ENCODE measurements at places on chromosomes 11 and 22.

GRCh38 chr22:28899199-28899853 lies 16.0 kb downstream of the ZNRF3 start:
- no peak for DNase-seq

GRCh38 chr11:43732225-43732624 lies 51.7 kb downstream of the HSD17B12 start:
- no peak for DNase-seq

DNA sequence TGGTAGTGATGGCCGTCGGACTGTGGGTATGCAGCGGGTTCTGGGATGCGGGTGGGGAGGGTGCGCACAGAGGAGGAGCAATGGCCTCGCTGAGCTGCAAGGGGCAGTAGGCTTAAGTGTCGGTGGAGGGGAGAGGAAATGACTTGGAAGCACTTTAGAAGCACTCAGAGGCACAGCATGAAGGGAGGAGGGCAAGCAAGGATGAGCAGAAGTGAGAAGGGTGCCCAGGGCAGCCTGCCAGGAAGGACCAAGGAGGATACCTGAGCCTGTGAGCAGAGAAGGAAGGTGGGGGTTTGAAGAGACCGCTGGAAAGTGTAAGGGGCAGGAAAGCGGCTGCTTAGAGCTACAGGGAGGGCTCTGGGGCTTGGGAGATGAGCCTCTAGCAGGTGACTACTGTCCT lies 330 bp downstream of the SLC5A1 start:
- DNase-seq, result no peak

GRCh38 chr11:120467627-120468026 lies 43.9 kb upstream of the GRIK4 start:
- no peak for DNase-seq

DNA sequence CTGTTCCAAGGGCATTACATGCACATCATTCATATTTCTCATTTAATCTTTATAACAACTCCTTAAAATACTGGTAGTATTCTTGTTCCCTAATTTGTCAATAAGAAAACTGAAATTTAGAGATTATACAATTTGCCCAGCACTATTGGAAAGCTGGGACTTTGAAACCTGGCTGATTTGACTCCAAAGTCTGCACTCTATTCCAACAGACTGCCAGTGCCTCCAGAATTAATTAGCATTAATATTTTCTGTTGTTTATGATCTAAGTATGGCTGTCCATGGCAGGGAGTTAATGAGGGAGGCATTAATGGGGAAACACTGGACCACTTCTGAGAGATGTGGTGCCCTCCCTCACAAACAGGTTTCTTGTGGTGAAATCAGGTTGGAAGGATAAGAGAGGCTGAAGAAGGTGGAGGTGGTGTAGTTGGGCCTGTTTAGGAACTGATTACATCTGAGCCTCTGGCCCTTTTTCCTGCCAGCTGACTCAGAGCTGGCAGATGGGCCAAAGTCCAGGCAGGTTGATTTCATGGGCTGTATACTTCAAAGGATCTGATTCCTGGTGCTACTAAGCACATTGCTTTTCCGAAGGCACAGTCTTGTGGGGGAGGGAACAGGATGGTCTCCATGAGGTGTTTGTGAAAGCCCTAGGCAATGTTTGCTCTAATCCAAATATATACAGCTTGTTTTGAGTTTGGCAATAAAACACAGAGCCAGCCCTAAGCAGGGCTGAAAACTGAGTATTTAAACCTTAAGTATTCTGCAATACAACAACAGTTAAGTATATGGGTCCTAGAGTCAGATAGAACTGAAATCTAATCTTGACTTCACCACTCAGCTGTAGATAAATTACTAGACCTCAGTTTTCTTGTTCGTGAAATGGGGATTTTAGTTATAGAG lies 21.0 kb upstream of the RAB30 start:
- DNase-seq, result no peak

DNA sequence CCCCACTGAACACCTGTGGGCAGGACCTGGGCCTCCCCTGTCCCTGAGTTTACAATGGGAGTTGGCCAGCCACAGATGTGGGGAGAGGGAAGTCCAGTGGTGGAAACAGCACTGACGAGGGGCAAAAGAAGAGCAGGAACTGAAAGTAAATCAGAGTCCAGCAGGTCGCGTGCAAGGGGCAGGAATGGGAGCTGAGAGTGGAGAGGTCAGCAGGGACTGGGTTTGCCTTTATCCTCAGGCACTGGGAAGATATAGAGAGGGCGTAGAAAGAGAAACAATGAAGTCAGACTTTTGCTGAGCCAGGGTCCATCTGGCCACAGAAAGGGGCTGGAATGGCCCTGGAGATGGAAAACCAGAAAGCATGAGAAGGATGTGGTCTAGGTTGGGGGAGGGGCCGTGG lies 8.5 kb downstream of the P2RY6 start:
- no peak for DNase-seq

DNA sequence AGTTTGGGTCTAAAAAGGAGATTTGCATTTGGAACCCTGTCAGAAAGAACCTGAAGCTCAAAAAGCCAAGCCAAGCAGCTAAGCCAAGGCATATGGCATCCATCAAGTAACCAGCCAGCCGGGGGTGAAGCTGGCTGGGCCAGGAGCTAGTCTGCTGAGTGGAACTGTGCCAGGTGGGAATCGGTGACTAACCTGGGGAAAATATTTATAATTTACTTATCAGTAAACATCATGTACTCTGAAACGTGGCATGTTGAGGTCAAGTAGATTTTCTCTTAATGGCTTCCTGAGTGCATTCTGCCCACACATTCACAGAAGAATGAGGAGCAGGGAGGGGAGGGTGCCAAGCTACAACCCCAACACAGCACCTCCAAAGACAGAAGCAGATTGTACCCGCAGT lies 70.5 kb upstream of the SESN3 start:
- no peak for DNase-seq

DNA sequence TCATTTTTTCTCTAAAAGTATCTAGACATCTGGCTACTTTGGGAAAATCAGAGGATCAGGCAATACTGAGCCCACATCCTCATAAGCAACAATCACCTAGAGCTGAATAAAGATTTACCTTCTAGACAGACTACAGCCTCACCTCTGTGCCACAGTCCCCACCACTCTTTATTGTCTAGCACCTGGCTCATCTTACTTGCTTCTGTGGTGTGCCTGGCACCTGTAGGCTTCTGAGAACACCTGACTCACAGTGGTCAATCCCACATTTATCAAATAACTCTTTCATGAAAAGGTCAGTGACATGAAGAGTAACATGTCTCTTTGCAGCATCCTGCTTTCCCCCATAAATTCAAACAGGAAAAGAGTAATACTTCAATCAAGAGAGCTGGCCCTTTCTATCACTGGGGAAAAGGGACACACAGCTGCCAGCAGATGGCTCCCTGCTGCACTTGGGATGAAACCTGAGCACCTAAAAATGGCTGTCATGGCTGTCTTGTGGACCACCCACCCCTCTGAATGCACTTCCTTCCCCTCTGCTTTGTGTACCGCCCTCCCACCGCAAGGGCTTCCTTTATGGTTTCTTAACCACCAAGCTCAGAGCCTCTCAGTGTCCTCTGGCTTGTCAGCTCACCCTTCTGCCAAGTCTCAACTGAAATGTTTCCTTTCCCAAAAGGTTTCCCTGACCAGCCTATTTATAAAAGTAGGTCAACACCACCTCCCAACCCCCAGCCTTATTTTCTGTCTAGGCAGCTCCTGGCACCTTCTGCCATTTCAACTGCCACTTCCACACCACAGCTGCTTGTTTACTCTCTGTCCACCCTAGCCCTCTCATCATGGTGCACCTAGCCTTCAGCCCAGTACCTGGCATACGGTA lies 9.3 kb downstream of the TFIP11 start:
- DNase-seq, result peak; percentile 29

- DNase-seq, result no peak
Measured at GRCh38 chr22:49267996-49268395, 559.7 kb downstream of the BRD1 start.

DNA sequence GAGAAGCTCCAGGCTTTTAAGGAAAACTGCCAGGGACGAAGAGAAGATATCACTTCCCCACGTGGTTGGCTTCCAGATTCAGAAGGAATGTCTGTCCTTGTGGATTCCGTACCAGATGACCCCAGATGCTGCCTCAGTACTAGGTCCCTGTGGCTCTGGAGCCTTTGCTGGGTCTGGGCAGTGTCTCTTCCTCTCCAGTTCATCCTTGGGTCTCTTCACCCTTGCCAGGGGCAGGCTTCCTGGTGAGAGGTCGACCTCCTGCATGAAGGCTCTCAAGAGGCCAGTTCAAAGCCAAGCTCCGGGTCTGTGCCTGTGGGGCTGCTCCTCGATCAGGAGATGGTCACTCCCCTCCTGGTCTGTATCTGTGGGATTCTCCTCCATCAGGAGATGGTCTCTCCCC lies 74.7 kb upstream of the B3GAT1 start:
- no peak for DNase-seq

DNA sequence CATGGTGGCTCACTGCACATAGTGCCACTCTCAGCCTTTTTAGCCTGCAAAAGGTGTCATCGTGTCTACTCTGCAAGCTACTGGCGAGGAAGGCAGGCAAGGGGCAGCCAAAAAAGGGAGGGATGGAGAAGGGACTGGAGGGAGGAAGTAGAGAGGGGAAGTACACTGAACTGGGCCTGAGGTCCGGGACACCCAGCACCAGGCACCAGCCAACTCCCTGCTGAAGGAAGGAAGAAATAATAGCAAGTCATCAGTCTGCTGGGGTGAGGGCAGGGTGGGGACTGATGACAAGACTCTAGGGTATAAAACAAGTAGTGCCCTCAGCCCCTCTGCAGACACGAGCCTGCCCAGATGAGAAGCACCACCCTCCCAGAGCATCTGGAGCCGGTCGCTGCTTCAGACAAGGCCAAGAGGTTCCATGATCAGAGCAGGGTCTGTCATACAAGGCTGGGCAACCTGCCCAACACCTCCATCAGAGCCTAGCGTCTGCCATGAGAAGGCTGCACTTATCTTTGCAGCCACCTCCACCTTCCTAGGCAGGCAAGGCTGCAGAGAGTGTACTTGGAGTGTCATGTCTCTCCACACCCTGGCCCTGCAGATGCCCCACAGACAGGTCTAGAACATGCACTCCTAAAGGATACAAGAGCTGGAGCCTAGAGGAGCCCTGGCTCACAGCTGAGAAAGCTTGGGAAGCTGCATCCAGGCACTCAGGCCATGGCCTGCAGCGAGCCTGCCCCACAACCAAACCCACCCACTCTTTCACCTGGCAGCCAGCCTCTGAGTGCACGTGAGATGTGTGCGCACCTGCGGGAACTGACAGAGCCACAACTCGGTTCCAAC lies 9.0 kb upstream of the COMT start:
- no peak for DNase-seq

GRCh38 chr11:64291752-64292459 lies 804 bp downstream of the KCNK4 start:
- no peak for DNase-seq

- no peak for DNase-seq
Measured at GRCh38 chr11:66842501-66842895, 743 bp upstream of the RCE1 start.

DNA sequence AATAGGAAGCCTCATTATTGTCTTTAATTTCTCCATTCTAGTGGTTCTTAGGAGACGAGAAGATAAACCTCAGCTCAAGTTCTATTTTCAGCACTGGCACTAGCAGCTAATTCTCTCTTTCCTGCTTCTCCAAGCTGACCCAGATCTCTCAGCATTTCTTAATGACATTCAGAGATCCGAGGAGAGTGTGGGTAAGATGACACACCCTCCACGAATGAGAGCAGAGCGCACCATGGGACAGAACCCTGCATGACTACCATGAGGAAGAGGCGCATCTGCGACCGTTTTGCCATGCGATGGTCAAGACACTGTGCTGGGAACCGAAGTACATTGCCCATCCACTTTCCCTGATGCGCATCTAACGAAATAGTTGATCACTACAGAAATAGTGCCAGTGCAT lies 241.8 kb downstream of the LARGE1 start:
- DNase-seq, result no peak

- no peak for DNase-seq
Measured at GRCh38 chr22:42179616-42180015, 49.0 kb upstream of the CYP2D6 start.

DNA sequence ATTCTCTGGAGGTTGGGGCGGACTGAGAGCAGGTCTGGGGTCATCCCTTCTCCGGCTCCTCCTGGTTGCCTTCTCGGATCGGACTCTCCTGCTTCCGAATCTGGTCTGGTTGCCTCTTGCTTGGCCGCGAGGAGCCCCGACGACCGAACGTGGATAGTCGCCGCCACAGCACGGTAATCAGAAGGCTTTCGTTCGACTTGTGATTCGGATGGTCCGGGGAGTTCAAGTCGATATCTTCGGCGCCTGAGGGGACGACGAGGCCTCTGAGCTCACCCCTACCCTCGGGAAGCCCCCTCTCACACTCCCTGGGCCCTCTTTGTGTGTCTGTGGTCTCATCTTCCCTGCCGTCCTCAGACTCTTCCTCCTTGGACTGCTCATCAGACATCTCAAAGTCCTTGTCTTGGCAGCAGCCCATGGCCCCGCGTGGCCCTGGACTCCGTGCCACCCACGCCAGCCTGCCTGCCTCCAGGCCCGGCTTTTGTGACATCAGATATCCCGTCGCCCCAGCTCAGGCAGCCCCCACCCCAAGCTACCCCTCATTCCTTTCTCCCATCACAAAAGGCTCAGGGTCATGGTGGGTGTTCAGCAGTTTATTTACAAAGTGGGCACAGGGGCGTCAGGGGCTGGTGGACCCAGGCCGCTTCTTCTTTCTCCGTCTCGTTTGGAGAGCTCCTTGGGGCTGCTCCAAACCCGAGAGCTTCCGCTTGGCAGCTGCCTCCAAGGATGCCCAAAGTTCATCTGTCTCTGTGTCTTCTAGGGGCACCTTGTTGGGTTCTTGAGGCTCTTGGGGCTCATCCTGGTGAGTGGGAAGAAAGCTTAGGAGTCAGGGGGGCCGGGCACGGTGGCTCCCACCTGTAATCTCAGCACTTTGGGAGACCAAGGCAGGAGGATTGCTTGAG lies at the start of gene TEX54:
TSS of gene TEX54 (minus strand) at position 506 of the 899 bp plus-strand sequence.
- DNase-seq, result no peak

DNA sequence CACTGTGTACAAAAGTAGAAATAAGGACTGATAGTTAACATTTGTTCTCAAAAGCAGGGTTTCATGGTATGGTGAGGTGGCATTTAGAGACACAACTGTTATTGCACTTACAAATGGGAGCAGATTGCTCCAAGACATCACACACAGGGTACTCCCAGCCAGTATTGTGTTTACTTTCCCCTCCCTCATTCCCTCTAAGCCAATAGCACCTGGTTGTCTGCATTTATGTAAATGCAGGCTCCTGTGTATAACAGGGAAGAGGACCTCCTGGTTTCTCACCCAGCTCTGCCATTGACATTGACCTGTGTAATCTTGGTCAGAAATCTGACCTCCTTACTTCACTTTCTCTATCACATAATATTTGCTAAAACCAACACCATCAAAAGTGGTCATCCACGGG lies 154.4 kb downstream of the NAV2 start:
- DNase-seq, result no peak

- DNase-seq, result no peak
Measured at GRCh38 chr11:61969838-61970662, 2.6 kb upstream of the FTH1 start.

GRCh38 chr22:27677905-27678458 lies 123.6 kb downstream of the MN1 start:
- no peak for DNase-seq
